Neural cell (in vitro differentiated cells): ENCODE measurements at places on chromosomes 2 and 18. TPM values are rescaled to one million over a fixed set of nuclear protein-coding genes. Genes with fewer than 3 reads are reported as not detected.

Gene TXNDC2
- polyA plus RNA-seq, result 0.41 TPM in 1 of 2 replicates, not detected in the other

Gene POLR1A
- 5.4 and 9.2 TPM in 2 replicates for polyA plus RNA-seq

Gene SERPINB2
- polyA plus RNA-seq, result not detected in 2 replicates

Gene PAX3
- 0.52 TPM in 1 of 2 replicates, not detected in the other for polyA plus RNA-seq

Gene C2orf92
- 10.7 and 13.3 TPM in 2 replicates for polyA plus RNA-seq

Gene IL36G
- not detected in 2 replicates for polyA plus RNA-seq

Gene SEMA4C
- polyA plus RNA-seq, result 88.7 and 101 TPM in 2 replicates

Gene AGPS
- 29.9 and 31.0 TPM in 2 replicates for polyA plus RNA-seq

Gene CEP76
- polyA plus RNA-seq, result 14.8 and 21.4 TPM in 2 replicates

Gene CD8B2
- not detected in 2 replicates for polyA plus RNA-seq

Gene SERPINB4
- polyA plus RNA-seq, result not detected in 2 replicates

Gene RAB31
- polyA plus RNA-seq, result 16.3 and 16.5 TPM in 2 replicates

Gene DNAH6
- 2.1 and 2.5 TPM in 2 replicates for polyA plus RNA-seq

Gene ZNF385B
- 0.30 and 0.31 TPM in 2 replicates for polyA plus RNA-seq

Gene DYTN
- not detected in 2 replicates for polyA plus RNA-seq

Gene C1QL2
- polyA plus RNA-seq, result not detected in 2 replicates

Gene GLI2
- polyA plus RNA-seq, result 0.14 and 0.48 TPM in 2 replicates

Gene CXCR4
- 0.50 and 1.6 TPM in 2 replicates for polyA plus RNA-seq

Gene PKP4
- 24.2 and 36.4 TPM in 2 replicates for polyA plus RNA-seq

Gene SLC19A3
- 2.0 and 2.9 TPM in 2 replicates for polyA plus RNA-seq

Gene SERPINB3
- not detected in 2 replicates for polyA plus RNA-seq

Gene ACADL
- 0.14 TPM in 1 of 2 replicates, not detected in the other for polyA plus RNA-seq

Gene VIL1
- 0.06 TPM in 1 of 2 replicates, not detected in the other for polyA plus RNA-seq

Gene SULT1C4
- not detected in 2 replicates for polyA plus RNA-seq

Gene IGFBP2
- 150 and 174 TPM in 2 replicates for polyA plus RNA-seq

Gene CABYR
- 4.6 and 6.9 TPM in 2 replicates for polyA plus RNA-seq

Gene SGO2
- polyA plus RNA-seq, result 0.73 and 1.4 TPM in 2 replicates

Gene FOXD4L1
- 0.82 and 1.6 TPM in 2 replicates for polyA plus RNA-seq

Gene PLCL1
- polyA plus RNA-seq, result 6.6 and 6.8 TPM in 2 replicates

Gene RGPD3
- polyA plus RNA-seq, result 0.74 and 1.1 TPM in 2 replicates

Gene DSG4
- not detected in 2 replicates for polyA plus RNA-seq

Gene HOXD4
- not detected in 2 replicates for polyA plus RNA-seq

Gene RAB6C
- polyA plus RNA-seq, result 0.18 and 0.52 TPM in 2 replicates
